ENCODE measurements at places on chromosomes 2 and 18.

GRCh38 chr2:154455866-154456265 lies 242.6 kb upstream of the KCNJ3 start:
- no peak for DNase-seq

DNA sequence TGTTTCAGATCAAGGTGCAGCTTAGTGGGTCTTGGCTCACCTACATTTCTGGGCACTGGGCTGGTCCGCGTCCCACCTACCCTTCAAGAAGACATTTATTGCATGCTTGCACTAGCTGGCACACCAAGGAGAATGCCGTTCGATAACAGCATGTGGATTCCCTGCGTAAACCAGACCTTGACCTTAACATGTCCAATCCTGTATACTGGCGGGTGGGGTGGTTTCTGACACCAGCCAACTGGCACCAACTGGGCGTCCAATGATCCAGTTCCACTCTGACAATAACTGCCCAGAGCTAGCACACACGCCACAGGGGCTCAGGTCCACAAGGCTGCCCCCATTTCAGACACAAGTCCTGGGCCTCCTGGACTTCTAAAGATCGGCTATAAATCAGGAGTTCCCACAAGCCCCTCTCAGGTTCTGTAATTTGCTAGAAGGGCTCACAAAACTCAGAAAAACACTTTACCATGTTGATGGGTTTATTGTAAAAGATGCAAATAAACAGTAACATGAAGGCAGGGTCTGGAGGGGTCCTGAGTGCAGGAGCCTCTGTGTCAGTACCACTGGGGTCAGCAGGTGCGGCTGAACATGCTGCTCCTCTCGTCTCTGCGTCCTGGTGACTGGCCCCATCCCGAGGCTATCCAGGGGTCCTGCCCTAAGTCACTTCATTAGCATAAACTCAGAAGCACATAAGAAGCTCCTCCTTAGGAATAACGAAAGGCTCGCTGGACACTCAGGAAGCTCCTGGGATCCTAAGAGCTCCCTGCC lies 161.8 kb downstream of the HDAC4 start:
- DNase-seq, result no peak

- no peak for DNase-seq
Measured at GRCh38 chr18:11817229-11817628, 34.0 kb upstream of the CHMP1B start.

DNA sequence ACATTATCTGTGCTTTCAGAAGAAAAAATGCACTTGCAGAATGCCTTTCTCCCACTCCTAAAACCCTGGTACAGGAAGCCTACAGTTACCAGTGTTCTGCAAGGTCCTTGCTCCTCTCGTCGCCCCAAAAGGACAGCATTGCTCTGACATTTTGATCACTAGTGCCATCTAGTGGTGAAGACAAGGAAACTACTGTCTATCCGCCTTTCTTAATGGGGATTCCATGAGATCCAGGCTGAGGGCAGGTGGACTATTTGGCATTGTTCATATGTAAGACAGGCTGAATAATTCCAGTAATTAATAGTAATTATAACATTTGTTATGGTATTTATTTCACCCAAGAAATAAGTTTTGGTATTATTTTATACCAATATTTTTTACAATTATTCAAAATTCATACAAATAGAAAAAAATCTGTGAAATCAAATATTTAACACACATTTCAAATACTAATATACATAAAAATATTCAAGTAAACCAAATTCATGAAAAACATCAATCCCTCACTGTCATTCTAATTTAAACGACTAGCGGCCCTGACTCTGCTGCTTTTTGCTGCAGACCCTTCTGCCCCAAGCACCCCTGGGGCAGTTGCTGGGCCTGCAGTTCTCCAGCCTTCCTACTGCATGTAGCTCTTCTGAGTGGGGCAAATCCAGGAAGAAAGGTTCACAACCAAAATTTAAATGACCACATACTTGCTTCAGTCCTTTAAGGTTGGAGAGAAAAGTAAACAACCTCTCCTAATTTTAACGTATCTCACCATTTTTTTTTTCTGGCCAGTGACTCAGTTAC lies 19.0 kb downstream of the TPGS2 start:
- DNase-seq, result no peak

DNA sequence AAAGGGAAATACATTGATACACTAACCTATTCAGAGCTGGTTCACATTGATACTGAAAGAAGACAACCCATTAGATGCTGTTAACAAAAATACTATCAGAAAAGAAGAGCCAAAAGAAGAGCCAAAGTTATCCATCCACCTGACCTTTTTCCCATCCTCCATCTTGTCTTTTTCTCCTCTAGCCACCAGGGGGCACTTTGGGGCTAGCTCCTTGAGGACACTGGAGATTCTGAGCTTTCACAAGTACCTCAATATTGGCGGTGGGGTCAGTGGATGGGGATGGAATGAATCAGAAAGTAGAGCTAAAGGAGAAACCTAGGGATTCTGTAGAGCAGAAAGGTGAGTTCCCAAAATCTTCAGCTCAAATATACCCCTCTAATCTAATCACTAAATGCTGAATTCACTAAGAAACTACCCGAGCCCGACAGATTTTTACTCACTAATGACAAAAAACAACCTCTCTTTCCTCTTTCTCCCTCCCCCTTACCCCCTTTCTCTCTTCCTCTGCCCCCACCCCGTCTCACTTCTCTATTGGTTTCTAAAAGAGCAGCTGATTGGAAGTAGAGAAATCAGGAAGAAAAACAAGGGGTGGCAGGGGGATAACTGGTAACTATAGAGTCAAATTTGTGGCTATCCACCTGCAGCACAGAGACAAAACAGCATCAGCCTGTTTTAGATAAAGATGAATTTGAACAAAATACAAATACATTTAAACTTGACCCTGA lies 203.3 kb downstream of the TCF4 start:
- peak; percentile 56 for DNase-seq

GRCh38 chr2:120447127-120447785 lies 101.3 kb downstream of the INHBB start:
- no peak for DNase-seq

DNA sequence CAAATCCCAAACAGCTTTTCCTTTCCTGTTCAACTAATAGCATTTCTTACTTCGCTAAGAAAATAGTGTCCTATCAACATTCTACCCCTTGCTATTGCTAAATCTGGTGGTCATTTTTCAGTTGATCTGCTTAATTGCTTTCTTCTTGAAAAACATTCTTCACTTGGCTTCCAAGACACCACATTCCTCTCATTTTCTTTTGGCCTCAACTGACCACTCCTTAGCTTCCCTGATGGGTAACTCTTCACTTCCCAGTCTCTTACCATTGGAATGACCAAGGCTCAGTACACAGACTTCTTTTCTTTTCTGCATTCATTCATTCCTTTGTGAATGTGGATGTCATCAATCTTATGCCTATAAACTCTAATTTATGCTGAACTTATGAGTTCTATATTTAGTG lies 230.8 kb upstream of the CDH2 start:
- DNase-seq, result no peak

DNA sequence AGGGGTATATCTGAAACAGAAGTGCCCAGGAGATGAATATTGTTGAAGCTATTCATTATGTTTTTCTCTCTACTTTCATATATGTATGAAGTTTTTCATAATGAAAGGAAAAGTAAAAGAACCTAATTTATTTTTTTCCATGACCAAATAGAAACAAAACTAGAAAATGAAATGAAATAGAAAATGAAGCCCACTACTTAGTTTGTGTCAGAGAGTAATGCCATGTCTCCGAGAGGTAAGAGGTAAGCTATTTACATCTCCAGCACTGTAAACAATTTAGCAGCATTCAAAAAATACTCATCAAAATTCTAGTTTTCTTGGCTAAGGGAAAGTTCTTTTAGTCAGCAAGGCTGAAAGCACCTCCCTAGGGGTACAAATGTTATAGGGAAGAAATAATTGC lies 238.6 kb downstream of the PTH2R start:
- DNase-seq, result no peak

GRCh38 chr2:103152556-103152955 lies 390.7 kb downstream of the TMEM182 start:
- DNase-seq, result no peak

GRCh38 chr2:214019229-214019972 lies 391.5 kb upstream of the VWC2L start:
- DNase-seq, result no peak

DNA sequence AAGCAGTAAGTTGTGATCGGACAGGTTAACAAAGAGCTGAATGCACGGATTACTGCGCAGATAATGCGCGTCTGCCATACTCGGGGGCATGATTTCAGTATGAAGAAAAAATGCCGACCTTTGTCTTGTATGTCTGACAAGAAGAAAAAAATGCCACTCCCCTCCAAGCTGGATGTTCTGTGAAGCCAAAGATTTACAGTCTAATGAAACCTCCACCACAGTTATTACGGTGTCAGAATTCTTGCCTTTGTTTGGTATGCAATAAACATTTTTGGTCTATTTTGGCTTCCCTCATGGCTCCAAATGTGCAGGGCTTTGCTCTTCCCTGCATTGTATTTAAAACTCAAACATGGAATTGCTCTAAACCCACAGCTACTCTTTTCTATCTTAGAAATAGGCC lies 72.2 kb upstream of the THUMPD2 start:
- DNase-seq, result no peak

- no peak for DNase-seq
Measured at GRCh38 chr2:188122985-188123384, 168.7 kb upstream of the GULP1 start.

- DNase-seq, result no peak
Measured at GRCh38 chr2:197426723-197427603, 7.9 kb downstream of the SF3B1 start.

DNA sequence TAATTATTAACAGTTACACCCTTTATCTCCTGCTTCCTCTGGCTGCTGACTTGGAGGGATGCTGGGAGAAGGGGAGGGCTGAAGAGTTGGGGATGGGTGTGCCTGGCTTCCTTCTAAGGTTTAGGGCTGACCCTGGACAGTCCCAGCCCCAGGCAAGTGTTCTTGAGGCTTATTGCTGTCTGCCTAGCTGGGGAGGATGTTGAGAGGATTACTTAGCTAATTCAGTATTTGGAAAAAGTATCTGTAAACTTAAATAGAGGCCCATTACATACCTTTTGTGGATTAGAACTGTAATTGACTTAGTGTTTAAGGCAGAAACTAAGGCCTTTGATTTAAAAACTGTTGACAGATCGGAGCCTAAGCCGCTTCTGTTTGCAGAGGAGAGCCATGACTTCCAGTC lies 67.6 kb downstream of the AGAP1 start:
- no peak for DNase-seq

GRCh38 chr2:7840651-7841380 lies 841.0 kb upstream of the ID2 start:
- no peak for DNase-seq

- DNase-seq, result no peak
Measured at GRCh38 chr2:234710587-234710986, 213.7 kb upstream of the ARL4C start.
